ENCODE measurements at places on chromosomes 2 and 18.
A peak's percentile ranks its signal among the peaks of the same experiment; 100 is the strongest.

- DNase-seq, result no peak
Measured at GRCh38 chr2:145757503-145758246, 1237.8 kb upstream of the ZEB2 start.

DNA sequence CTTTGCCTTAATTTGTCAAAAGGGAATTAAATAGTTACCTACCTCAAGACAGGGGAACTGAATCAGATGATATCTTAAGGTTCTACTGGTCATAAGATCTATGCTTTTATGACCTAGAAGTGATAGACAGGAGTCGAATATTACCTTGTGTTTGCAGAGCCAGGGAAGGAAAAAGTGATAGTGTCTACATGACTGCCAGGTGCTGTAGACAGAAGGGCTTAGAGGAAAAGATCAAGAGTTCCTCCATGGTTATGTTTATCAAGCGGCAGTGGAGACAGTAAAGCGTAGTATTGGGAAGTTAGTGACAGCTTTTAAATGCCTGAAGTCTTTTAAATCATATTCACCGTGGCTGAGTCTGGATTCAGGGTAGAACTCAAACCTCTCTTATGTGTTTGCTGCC is 11.9 kb downstream of the CRIM1 start:
- DNase-seq, result no peak

GRCh38 chr2:101998896-101999789 is 7.4 kb downstream of the IL1R2 start:
- DNase-seq, result no peak

DNA sequence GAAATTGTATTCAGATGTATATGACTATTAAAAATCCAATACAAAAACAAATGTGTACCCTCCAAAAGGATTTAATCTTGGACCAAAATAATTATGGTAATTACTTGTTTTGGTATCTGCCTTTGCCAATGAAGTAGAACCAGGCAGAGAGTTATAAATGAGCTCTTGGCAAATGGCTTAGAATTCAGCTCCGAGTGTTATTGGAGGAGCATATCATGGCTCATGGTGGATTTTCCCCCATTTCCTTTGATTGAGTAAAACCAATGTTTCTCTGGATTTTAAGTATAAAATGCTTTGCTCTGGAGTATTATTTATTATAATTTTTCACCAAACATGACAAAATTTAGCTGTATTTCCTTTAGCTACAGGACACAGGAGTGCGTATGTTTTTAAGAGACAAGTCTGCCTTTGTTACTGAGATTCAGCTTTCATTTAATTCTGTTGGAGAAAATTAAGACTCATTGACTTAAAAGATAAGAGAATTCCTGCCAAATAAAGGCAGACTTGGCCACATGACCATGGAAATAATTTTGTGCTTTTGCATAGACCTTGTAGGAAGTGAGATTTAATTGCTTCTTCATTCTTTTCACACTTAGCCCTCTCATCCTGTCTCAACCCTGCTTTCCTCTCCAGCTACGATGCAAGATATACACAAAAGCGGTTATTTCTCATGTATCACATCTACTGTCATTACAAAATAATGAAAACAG is 281.0 kb upstream of the SOX11 start:
- DNase-seq, result no peak

GRCh38 chr18:59182673-59183072 is 37.3 kb upstream of the GRP start:
- no peak for DNase-seq

GRCh38 chr2:31065356-31065755 is 72.9 kb downstream of the GALNT14 start:
- DNase-seq, result no peak

DNA sequence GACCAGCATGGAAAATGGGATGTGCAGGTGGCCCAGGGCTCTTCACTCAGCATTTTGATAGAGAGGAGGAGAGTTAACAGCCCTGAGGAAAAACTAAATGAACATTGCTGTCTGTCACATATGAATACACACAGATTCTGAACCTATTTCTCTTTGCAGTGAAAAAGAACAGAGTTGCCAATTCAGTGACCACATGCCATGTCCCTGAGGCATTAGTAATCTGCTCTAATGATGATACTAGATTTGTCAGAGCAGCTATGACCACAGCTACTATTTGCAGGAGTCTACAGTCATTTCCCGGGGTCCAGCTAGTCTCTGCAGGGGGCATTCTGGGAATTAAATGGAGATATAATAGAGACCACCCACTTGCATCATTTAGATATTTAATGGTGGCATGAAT is 267.6 kb downstream of the TMX3 start:
- no peak for DNase-seq

- DNase-seq, result no peak
Measured at GRCh38 chr18:36942264-36942663, 113.3 kb downstream of the KIAA1328 start.

DNA sequence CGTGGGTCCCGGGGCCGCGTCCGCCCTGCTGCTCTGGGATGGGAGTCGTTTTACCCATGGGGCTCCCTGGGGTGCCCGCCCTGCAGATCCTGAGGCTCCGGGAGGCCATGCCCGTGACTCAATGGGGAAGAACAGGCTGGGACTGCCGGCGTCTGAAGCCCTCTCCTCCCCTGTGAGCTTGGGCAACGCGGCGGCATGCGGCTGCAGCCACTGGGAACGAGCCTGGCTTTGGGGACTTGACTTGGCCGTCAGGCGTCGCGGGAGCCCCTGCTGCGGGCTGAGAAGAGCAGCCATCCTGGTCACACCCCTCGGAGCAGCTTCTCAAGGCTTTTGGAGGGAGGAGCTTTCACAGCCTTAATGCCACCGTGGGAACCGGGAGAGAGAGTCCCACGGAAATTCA is 126.9 kb upstream of the CTDP1 start:
- no peak for DNase-seq

GRCh38 chr2:57821088-57821487 is 225.5 kb upstream of the VRK2 start:
- no peak for DNase-seq

DNA sequence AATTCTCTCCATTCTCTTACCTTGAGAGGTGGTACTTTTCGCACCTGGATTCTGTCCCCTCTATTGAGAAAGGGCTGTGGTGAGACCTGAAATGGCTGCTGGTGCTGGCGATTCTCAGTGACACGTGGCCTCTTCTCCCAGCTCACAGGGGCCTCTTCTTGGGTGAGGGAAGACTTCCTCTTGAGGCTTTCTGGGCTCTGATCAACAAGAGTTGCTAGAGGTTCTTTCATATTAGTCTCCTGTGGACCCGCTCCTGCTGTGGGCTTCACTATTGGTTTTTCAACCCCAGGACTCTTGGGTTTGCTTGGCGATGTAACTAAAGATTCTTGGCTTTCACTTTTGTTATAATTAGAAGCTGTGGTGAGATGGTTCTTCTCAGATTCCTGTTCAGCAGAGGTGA is 76.3 kb upstream of the DTNB start:
- DNase-seq, result no peak

- DNase-seq, result no peak
Measured at GRCh38 chr2:236262238-236262637, 2.0 kb downstream of the ASB18 start.

- DNase-seq, result no peak
Measured at GRCh38 chr18:59593291-59593717, 103.9 kb downstream of the CCBE1 start.

DNA sequence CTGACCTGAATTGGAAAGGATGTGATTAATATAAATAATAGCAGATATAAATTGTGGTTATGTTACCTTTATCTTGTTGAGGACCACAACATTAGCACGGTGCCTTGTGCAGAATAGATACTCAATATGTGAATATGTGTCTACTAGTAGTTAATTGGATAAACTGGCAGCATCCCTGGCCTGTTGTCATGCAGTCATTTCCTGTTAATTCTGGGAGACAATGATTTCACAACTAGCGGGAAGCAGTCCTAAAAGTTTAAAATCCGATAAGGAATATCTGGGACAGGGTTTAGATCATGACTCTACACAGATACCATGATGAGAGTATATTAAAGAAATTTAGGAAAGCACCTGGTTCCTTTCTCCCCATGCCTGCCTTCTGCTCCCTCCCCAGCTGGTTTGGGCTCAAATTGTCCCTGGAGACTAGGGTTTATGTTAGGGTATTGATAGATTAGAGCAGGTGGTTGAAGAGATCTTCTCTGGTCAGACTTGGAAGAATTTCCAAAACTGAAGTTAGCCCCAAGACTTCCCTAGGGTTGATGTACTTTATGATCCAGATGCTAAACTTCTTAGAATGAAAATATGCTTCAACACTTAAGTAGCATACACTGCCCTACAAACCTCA is 32.8 kb downstream of the CYBRD1 start:
- DNase-seq, result no peak

DNA sequence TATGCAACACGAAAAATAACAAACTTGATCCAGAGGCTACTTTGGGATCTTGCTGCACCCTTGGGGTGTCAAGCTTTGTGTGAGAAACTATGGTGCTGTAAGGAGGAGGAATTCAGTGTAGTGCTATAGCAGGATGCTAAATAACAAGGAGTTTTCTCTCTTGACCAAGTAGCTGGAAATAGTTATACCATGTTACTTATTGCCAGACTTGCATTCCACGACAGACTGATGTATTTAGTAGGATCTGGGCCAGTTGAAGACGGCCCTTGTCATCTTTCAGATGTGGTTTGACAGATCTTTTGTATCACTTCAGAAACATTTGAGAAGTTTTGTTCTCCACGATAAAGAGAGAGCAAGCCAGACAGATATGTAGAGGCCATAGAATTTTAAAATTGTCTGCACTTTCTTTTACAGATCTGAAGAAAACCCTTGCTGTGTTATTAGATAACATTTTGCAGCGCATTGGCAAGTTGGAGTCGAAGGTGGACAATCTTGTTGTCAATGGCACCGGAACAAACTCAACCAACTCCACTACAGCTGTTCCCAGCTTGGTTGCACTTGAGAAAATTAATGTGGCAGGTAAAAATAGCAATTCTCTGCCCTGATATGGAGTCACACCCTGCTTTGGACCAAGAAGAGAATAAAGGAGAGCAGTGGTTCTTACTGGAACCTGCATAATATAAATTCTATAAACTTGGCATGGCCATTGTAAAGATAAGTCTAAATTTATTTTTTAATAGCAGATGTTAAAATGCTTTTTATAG is 16.3 kb downstream of the MGAT5 start:
- DNase-seq, result no peak

GRCh38 chr18:46702471-46702870 is 45.5 kb upstream of the LOXHD1 start:
- no peak for DNase-seq

- no peak for DNase-seq
Measured at GRCh38 chr2:76579911-76580310, 869.2 kb upstream of the GCFC2 start.

GRCh38 chr2:23456881-23457760 is 72.1 kb downstream of the KLHL29 start:
- no peak for DNase-seq

- DNase-seq, result no peak
Measured at GRCh38 chr2:64312622-64313397, 141.2 kb upstream of the LGALSL start.

- no peak for DNase-seq
Measured at GRCh38 chr18:9617006-9617542, 2.7 kb upstream of the PPP4R1 start.

- no peak for DNase-seq
Measured at GRCh38 chr18:10797896-10798295, 272.1 kb downstream of the NAPG start.

- no peak for DNase-seq
Measured at GRCh38 chr18:8742387-8743361, 37.3 kb downstream of the MTCL1 start.

- DNase-seq, result no peak
Measured at GRCh38 chr18:48099481-48100164, 169.2 kb upstream of the SMAD2 start.

DNA sequence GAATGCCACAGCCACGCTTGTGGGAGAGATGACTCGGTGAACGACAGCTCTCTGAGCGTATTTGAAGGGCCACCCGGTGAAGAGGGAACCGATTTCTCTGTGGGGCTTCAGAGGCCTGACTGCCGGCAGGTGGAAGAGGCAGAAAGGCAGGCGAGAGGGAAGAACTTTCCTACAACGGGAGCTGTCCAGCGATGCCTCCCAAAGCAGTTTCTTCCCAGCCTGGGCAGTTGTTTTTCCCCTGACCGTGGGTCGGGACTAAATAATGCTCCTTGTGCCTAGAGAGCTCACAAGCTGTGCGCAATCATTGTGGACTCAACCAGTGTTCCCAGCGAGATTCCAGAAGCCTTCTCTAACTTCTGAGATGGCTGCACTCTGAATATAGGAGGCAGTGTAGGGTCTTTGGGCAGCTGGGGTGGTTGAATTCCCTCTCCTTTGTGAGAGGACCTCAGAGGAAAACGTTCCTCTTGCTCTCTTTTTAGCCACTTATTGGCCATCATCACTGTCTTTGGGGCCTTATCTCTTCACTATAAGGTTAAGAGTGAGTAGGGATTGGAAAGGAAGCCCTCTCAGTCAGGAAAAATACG is 710 bp downstream of the SEC11C start:
- DNase-seq, result no peak

DNA sequence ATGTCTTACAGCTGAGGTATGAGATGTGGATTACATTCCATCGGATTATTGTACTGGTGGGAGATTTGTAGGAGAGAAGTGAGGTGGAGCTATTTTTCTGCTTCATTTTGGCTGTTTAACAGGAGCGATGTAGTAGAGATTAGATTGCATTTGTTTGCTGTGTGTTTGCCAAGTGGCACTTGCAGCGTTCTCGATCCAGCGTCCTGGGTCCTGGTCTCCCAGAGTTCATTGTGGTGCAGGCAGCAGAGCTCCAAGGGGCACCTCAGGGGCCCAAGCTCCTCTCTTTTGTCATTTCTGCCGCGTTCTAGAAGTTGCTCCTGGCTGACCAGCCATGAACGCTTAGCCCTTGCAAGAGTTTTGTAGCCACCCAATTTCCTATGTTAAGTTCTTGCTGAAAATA is 210.1 kb upstream of the APCDD1 start:
- DNase-seq, result no peak

DNA sequence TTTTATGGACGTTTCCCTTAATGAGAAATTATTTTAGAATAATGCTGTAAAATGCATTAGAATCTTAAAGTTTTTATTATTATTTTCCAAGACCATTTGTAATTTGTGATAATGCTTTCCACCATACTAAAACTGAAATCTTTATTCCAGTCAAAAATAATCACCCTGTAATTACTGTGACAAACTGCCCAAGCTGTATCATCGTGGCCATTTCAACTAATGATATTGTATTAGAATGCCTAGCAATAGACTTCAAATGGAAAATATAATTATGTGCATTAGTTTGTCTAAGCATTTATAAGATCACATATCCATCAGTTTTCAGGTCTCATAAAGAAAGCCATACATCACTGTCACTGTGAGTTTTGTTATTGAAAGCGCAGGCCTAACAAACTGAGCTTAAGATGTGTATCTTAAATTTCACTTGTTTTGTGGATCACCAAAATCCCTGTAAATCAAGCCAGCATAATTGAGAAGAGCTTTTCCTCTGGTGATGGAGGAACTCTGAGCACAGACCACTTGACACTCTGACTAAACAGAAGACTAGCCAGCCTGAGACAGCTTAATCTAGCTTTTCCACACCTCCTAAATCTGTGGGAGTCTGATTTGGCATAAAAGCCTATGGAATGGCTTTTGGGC is 1312.2 kb upstream of the ACVR2A start:
- DNase-seq, result no peak

- DNase-seq, result peak; percentile 84
Measured at GRCh38 chr2:239298116-239298804, 102.6 kb downstream of the HDAC4 start.

- DNase-seq, result no peak
Measured at GRCh38 chr2:1446301-1446700, 33.0 kb downstream of the TPO start.

Measured in CD4-positive, alpha-beta T cell treated with Interleukin-17A for 4 hours (primary cell).